ENCODE measurements at places on chromosomes 16 and 17. TPM values are rescaled to one million over a fixed set of nuclear protein-coding genes. Genes with fewer than 3 reads are reported as not detected.
A peak's percentile ranks its signal among the peaks of the same experiment; 100 is the strongest.

DNA sequence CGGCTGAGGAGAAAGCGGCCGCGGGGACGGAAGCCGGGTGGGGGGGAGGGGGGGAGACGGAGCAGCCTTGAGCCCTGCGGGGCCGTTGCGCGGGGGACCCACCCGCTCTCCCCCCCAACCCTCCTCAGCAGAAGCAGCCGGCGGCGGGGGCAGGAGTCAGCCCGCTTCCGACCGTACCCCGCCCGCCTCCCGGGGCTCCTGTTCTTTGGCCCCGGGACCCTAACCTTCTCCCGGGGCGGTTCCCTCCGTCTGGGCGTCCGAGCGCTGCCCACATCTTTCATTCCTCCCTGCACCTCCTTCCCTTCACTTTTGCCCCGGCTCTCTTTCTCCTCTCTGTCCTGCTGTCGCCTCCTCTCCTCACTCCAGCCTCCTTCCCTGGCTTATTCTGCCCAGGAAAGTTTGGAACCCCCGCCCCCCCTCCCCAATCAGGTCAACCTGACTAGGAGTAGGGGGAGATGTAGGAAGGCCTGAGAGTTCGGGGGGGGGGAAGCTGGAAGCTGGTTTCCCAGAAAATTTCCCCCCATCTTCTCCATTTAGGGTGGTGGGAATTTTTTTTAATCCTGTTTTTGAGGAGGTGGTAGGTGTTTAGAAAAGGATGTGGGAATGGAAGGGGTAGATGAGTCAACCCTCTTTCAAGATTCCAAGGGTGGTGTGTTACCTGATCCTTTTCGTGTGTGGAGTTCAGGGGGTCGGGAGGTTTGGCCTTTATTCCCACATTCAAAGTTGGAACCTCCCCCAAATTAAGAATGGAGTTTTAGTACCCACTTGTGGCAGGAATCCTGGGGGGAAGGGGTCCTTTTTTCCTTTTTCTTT lies 427 bp upstream of the NLK start:
- H3K4me3 ChIP-seq: peak overlapping the region; percentile 65
- H3K4me1 ChIP-seq: peaks cover 48% of the 10 kb centered on the region
- H3K27me3 ChIP-seq: no peaks in the 10 kb centered on the region
- H3K36me3 ChIP-seq: no peaks in the 10 kb centered on the region
- DNase-seq: peak; percentile 36

- H3K4me1 ChIP-seq: no peaks in the 10 kb centered on the region
Measured at GRCh38 chr16:61820820-61821219, 215.4 kb downstream of the CDH8 start.

DNA sequence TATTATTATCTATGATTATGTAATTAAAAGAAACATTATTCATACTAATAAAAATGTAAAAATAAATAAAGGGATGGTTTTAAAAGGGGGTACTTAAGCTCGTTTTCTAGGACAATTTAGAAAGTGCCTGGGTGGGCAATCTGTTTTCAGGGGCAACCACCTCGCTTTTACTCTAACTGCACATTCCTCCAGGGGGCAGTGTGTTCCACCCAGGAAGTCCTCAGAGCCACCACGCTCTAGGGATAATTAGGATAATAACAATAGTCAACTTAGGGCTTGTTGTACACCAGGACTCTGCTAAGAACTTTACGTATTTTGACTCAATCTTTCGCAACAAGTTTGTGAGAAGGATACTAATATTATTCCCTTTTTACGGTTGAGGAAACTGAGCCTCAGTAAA lies 396.7 kb upstream of the MAF start:
- peak; percentile 60 for DNase-seq
- peaks cover 9% of the 10 kb centered on the region for H3K4me1 ChIP-seq
- H3K36me3 ChIP-seq: no peaks in the 10 kb centered on the region
- no peak overlapping the region for H3K27ac ChIP-seq

Gene MFAP4
- 9.4 TPM for polyA plus RNA-seq

Gene CDYL2
- polyA plus RNA-seq: 0.90 TPM

DNA sequence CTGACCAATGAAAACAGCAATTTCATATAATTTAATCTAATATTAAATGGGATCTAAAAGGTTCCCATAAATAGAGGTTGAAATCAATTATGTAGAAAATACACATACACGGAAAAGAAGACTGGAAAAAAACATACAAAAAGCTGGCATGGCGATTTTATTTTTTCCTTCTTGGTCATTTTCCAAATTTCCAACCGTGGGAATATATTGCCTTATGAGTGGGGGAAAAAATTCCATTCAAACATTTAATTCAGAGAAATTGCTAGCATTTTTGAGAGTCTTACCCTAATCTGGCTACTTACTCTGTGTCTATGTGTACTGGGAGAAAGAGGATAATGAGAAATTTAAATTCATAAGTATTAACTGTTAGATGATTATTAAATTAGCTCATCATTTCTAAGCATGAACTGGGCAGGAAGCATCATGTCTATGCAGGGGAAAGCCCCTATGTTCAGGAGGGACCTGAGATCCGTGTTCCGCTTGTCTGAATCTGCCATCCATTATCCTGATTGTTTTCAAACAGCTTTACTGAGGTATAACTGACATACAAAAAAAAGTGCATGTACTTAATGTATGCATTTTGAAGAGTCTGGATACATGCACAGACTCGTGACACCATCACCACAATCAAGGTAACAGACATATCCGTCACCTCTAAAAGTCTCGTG lies 145.2 kb downstream of the XYLT1 start:
- no peaks in the 10 kb centered on the region for H3K36me3 ChIP-seq
- no peaks in the 10 kb centered on the region for H3K27me3 ChIP-seq
- no peak overlapping the region for H3K27ac ChIP-seq
- DNase-seq: no peak

- H3K4me1 ChIP-seq: peaks cover 14% of the 10 kb centered on the region
- DNase-seq: no peak
- H3K27me3 ChIP-seq: peaks cover 20% of the 10 kb centered on the region
Measured at GRCh38 chr17:43750153-43750552, 8.4 kb downstream of the SOST start.

- H3K27me3 ChIP-seq: peaks cover 4% of the 10 kb centered on the region
- H3K4me1 ChIP-seq: peaks cover 19% of the 10 kb centered on the region
- H3K27ac ChIP-seq: peak overlapping the region; percentile 92
- no peaks in the 10 kb centered on the region for H3K36me3 ChIP-seq
- peak overlapping the region; percentile 83 for H3K4me3 ChIP-seq
Measured at GRCh38 chr17:1713878-1714426, 3.8 kb upstream of the TLCD2 start.

Gene CTF1
- 0.24 TPM for polyA plus RNA-seq

Gene CACNG1
- not detected for polyA plus RNA-seq

- H3K4me3 ChIP-seq: no peak overlapping the region
- H3K36me3 ChIP-seq: peaks cover 11% of the 10 kb centered on the region
- no peak for DNase-seq
- no peak overlapping the region for H3K27ac ChIP-seq
- H3K27me3 ChIP-seq: no peaks in the 10 kb centered on the region
Measured at GRCh38 chr16:15973421-15973820, 24.0 kb downstream of the ABCC1 start.

Gene ALOX15
- 1.2 TPM for polyA plus RNA-seq

GRCh38 chr16:55842369-55843104 lies 9.6 kb upstream of the CES1 start:
- no peaks in the 10 kb centered on the region for H3K36me3 ChIP-seq
- no peak overlapping the region for H3K4me3 ChIP-seq
- H3K27ac ChIP-seq: no peak overlapping the region
- no peaks in the 10 kb centered on the region for H3K4me1 ChIP-seq

DNA sequence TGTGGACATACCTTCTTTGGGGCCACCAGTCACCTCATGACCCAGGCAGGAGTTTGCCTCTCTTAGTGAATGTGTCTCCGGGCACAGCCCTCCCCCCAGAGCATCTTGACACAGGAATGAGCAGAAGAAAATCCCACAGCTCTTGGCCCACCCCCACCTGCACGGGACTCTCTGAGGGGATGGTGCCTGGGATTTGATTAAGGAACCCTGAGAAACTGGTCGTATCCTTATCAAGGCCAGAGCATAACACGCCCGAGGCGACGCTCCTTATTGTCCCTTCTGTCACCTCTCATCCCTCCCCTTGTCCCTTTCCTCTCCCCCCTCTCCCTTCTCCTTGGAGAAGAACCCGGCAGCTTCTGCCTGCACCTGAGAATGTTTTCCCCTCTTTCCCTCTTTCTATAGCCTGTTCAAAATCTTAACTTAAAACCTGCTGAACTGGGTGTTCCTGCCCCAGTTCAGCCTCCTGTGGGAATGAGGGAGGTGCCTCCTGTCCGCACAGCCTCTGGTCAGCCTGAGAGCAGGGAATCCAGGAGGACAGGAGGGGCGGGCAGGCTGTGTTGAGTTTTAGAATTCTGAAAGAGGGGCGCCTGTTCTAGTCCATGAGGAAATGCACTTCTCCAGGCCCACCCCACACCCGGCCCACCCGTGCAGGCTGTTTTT lies 140.7 kb upstream of the PLCG2 start:
- H3K4me3 ChIP-seq: no peak overlapping the region
- no peaks in the 10 kb centered on the region for H3K36me3 ChIP-seq
- no peak for DNase-seq
- no peaks in the 10 kb centered on the region for H3K27me3 ChIP-seq
- H3K4me1 ChIP-seq: peaks cover 15% of the 10 kb centered on the region

Gene TBC1D3B
- polyA plus RNA-seq: 0.80 TPM

DNA sequence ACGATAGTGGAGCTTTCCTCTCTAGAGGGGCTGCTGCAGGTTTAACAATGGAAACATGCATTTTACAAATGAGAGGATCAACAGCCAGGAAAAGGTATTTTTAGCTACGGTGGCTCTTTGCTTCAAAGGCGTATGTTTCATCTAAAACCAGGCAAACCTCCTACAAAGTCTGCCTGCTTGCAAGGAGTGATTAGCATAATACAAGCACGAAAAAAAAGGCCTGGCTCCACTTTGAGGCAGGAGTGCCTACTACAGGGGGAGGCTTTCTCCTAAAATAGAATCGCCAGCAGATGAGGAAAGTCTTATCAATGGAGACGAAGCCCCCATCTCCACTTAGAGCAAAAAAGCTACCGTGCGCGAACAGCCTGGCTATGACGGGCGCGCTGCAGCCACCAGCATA lies 27.1 kb upstream of the MTSS2 start:
- no peaks in the 10 kb centered on the region for H3K27me3 ChIP-seq
- H3K36me3 ChIP-seq: no peaks in the 10 kb centered on the region
- H3K4me1 ChIP-seq: peaks cover 36% of the 10 kb centered on the region
- DNase-seq: no peak
- H3K27ac ChIP-seq: peak overlapping the region; percentile 63
- no peak overlapping the region for H3K4me3 ChIP-seq

GRCh38 chr16:2147981-2148671 lies at the start of gene RAB26:
Gene RAB26 (plus strand): TSS chr16:2148625. CDS start chr16:2148784, 159 bp downstream.
- 0 out of 2 replicates have a peak, but pooled peaks cover 3% of the 10 kb centered on the region for H3K36me3 ChIP-seq
- DNase-seq: peak; percentile 91
- peaks cover 32% of the 10 kb centered on the region for H3K4me1 ChIP-seq
- H3K4me3 ChIP-seq: peak within 1 kb of the TSS; percentile 79

DNA sequence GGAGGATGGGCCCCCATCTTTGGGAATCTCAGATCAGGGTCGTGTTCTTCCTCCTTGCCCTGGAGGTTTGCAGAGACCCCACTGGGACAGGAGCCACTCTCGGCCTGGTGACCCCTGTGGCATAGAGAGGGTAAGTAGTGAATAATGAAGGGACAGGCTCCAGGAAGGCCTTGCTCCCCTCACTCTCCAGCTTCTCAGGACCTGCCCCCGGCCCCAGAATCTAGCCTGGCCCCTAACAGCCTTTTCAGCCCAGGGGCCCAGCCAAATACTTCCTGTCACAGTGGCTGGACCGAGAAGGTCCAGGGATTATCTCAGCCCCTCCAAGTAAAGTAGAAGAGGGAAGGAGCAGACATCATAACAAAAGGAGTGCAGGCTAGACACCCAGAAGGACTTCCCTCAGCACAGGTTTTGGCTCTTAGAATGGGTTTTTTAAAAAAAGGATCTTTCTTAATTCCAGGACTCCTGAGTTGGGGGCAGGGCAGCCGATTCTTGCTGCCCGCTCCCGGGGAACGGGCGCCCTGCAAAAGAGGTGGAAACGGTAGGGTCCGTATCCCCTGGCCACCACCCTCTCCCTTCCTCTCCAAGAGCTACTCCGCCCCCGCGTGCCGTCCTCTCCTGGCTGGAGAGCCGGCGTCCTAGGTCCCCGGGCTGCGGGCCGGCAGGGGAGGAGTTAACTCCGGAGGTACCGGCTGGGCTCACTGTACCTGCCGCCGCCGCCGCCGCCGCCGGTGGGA lies 559 bp upstream of the NXPH3 start:
- H3K27ac ChIP-seq: no peak overlapping the region
- no peaks in the 10 kb centered on the region for H3K36me3 ChIP-seq
- H3K4me1 ChIP-seq: peaks cover 16% of the 10 kb centered on the region
- H3K27me3 ChIP-seq: peaks cover 36% of the 10 kb centered on the region
- DNase-seq: no peak
- H3K4me3 ChIP-seq: peak overlapping the region; percentile 89

- H3K4me1 ChIP-seq: no peaks in the 10 kb centered on the region
- no peak overlapping the region for H3K27ac ChIP-seq
- no peak for DNase-seq
- no peak overlapping the region for H3K4me3 ChIP-seq
- no peaks in the 10 kb centered on the region for H3K36me3 ChIP-seq
Measured at GRCh38 chr17:80724775-80725266, 180.2 kb downstream of the RPTOR start.

DNA sequence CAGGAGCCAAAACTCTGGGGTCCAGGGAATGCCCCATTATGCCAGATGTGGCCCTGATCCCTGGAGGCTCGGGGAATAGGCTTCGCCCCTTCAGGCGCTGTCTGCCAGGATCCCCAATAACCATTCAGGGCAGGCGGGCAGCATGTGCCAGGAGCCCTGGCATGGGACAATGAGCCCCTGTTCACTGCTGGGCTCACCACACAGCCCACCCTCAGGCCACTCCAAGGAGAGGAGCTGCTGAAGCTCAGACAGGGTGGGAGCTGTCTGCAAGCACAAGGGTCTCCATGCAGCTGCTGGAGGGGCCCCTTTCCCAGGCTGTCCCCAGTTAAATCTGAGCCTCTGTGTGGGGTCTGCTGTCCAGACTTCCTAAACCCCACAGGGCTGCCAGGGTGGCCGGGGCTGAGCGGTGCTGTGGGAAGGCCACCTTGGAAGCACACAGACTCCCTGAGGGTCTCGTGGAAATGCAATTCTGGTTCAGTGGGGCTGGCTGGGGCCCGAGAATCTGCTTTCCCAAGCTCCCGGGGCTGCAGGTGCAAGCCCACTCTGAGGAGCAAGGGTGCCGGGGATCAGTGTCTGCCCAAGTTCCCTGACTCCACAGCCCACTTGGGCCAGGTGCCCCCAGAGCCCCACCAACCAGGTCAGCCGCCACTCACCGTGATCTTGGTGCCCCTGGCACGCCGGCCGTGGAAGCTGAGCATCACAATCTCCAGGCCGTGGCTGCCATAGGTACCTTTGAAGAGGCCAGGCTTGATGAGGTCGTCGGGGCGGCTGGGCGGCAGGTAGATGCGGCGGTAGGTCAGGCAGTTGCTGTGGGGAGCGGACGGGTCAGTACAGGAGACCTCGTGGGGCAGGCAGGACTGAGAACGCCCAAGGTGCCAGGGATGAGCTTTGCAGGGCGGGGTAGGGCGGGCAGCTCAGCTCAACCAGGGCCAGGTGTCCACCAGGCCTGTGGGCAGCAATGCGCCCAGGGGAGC lies 17.7 kb upstream of the C16orf95 start:
- no peaks in the 10 kb centered on the region for H3K36me3 ChIP-seq
- H3K27ac ChIP-seq: no peak overlapping the region
- no peaks in the 10 kb centered on the region for H3K27me3 ChIP-seq
